Activated T-cell treated with anti-CD3 and anti-CD28 coated beads for 48 hours (primary cell): ENCODE measurements at places on chromosomes 4 and X.
A peak's percentile ranks its signal among the peaks of the same experiment; 100 is the strongest.

- DNase-seq, result no peak
Measured at GRCh38 chr4:150098214-150098613, 20.0 kb downstream of the DCLK2 start.

DNA sequence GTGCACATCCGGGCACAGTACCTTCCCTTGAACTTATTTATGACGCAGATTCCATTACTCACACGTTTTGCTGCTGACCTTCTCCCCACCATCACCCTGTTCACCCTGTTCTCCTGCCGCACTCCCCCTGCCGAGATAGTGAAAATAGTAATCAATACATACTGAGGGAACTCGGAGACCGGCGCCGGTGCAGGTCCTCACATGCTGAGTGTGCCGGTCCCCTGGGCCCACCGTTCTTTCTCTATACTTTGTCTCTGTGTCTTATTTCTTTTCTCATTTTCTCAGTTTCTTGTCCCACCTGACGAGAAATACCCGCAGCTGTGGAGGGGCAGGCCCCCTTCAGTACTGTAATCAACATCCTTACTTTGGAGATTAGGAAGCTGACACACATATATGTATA is 1337.1 kb upstream of the PABPC4L start:
- DNase-seq, result no peak

DNA sequence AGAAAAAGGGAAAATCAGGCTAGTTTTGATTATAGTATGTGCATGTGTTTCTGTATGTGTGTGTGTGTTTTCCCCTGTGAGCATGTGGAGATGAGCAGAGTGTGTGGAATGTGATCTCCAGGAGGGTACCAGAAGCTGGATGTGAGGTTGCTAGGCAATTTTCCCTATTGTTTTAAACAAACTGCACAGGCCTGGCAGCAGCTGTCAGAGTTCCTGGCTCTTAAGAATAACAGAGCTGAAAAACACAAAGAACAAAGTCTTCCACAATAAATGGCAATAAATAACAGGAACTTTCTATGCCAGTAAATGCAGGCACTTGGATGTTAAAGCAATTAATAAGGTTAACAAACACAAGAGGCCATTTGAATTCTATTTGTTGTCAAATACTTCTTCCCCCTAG is 344.6 kb upstream of the CTSO start:
- DNase-seq, result no peak

- DNase-seq, result no peak
Measured at GRCh38 chrX:153853180-153853901, 23.0 kb upstream of the PDZD4 start.

- no peak for DNase-seq
Measured at GRCh38 chr4:172481802-172482508, 668.8 kb downstream of the GALNTL6 start.

DNA sequence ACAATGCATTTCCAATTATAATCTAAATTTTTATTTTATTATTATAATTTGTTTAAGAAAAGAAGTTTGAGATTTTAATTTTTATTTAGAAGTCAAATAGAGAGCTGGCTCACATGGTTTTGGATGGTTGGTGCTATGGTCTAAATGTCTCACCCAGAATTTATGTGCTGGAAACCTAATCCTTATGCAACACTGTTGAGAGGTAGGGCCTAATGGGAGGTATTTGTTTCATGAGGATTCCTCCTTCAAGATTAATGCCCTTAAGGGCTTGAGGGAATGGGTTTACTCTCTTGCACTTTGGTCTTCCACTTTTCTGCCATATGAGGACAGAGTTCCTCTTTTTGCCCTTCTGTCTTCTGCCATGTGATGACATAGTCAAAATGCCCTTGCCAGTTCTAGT is 960.5 kb upstream of the IGFBP7 start:
- no peak for DNase-seq

DNA sequence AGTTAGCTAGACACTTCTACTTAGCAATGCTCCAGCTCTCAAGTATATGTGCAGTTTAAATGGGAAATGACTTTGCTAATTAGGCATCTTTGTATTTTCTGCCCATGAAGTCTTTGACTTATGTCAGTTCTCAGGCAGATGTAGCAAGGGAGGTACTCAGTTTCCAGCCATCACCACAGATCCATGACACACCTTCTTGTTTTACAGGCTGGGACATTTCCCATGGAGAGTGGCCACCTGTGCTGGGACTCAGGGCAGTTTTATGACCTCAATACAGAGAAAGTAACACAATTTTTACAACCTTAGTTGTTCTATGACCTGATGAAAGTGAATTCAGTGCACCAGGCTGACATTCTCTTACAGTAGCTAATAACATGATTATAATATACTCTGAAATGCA is 280.7 kb upstream of the GK2 start:
- no peak for DNase-seq

DNA sequence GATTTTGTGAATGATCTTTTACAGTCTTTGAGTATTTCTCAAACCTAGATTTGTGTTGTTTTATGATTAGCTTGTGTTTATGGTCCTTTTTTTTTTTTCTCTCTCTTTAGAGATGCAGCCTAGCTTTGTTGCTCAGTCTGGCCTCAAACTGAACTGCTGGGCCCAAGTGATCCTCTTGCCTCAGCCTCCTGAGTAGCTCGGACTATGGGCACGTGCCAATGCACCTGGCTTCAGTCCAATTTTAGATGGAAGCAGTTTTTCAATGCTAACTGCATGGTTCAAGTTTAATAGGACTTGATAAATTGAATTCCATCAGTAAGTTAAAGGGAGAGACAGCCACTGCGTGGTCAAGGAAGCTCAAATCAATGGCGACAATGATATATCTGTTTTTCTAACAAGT is 3.8 kb upstream of the FGG start:
- DNase-seq, result no peak

DNA sequence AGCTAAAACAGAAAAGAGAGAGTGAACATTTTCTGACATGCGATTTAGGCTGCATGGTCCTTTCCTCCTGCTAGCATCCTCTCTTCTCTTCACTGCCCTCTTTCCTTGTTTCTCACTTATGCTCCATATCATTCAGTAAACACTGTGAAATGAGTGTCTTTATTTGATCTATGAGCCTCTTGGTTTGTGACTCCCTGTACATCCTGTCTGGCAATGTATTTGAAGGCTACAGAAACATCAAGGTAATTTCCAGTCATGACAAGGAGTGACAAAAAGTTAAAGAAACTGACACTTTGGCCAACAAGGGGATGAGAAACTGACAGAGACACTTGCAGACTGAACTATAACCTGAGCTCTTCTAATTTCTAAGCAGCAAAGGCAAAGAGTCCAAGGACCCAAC is 8.7 kb downstream of the FTHL17 start:
- no peak for DNase-seq

DNA sequence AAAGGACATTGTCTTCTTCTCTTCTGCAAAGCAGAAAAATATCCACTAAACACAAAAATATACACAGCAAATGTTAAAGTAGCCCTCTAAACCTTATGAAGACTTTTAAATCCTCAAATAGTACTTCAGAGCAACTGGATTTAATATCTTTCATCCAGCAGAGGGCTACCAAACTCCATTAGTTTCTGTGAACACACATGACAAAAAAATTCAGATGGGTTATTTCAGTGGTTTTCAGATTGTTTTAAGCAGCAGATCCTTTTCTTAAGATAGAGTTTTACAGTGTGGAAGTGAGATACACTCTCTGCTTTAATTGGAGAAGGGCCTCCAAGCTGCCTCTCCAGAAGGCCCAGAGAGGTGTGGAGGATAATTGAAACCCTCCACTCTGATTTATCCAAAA is 56.7 kb downstream of the ANK2 start:
- no peak for DNase-seq

- DNase-seq, result peak; percentile 52
Measured at GRCh38 chr4:40916880-40917279, 167.1 kb downstream of the NSUN7 start.

DNA sequence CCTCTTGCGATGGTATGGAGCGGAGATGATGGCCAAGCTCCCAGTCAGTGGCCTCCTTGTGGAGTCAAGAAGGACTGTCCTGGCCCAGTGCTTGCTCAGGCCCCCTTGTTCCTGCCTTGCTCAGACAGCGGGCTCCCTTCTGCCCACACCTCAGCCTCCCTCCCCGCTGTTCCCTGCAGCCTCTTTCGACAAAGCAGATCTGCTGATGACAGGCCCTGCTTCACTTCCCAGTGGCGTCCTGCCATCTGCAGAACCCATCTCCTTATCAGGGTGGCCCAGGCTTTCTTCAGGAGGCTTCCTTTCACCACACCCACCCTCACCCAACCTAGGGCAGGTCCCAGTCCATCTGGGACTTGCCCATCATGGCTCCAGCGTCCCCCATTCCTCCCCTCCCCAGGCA is 80.0 kb downstream of the CLDN34 start:
- DNase-seq, result no peak

DNA sequence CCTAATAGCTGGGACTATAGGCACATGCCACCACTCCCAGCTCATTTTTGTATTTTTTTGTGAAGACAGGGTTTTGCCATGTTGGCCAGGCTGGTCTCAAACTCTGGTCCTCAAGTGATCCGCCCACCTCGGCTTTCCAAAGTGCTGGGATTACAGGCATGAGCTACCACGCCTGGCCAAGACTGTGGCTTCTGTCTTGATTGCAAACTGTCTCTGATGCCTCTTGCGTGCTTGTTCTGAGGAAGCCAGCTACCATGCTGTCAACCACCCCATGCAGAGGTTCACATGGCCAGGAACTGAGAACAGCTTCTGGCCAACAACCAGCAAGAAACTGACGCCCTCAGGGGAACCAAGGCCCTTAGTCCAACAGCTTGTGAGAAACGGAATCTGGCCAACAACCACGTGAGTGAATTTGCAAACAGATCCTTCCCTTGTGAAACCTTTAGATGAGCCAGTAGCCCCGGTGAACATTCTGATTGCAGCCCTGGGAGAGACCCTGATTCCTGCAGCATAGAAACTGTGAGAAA is 71.2 kb downstream of the SUPT20HL2 start:
- no peak for DNase-seq

- DNase-seq, result no peak
Measured at GRCh38 chr4:92231511-92231910, 72.3 kb upstream of the GRID2 start.

DNA sequence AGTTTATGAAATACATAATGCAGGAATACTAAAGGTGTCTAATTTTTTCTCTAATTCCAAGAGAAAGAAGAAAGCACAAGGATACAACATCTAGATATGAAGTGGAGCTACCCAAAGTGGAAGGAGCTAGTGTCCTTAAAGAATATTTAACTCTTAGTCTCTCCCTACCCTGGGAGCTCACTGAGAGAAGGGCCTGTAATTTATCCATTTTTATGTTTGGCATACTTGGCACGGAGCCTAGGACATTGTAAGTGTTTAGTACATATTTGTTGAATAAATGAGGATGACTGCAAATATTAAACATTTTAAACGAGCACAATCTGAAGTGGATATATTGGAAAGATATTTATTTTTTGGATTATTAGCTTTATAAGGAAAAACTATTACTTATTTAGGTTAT is 674.8 kb downstream of the IQCM start:
- DNase-seq, result no peak

DNA sequence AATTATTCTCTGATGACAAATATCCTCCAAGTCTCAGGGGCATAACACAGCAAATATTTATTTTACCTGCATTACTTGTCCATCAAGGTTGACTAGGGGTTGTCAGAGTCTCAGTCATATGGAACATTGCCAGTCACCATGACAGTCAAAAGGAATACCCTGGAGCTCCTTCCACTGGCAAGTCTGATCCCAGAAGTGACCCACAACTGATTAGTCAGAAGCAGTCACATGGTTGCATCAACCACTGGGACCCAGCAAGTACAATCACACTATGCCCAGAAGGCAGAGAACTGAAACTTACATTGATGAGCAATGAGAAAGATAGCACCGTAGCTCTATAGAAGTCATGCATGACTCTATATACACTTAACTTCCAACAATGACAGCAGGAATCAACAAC is 41.9 kb upstream of the SOD3 start:
- DNase-seq, result no peak

- no peak for DNase-seq
Measured at GRCh38 chr4:121958777-121959176, 6.9 kb upstream of the TRPC3 start.

GRCh38 chrX:139924696-139925095 is 8.2 kb downstream of the ATP11C start:
- DNase-seq, result no peak

GRCh38 chrX:154592505-154592904 is 7.6 kb downstream of the CTAG1A start:
- no peak for DNase-seq

DNA sequence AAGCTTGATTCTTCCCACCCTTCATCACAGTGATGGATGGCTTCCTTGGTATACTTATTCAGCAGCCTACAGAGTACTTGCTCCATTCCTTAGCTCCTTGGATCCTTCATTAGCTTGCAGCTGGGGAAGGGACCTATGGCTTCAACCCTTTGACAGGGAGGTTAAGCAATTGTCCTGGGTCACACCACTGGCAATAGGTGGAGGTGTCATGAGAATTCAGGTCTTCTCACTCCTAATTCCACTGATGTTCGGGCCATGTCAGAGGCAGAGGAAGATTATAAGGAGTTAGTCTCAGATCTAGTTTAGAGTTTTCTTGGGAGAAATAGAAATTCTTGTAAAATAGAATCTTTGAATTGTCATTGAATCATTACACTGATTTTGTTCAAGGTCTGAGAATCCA is 24.5 kb downstream of the EREG start:
- DNase-seq, result no peak

GRCh38 chr4:25253071-25253445 is 19.2 kb downstream of the PI4K2B start:
- no peak for DNase-seq

GRCh38 chr4:108058685-108059440 is 69.2 kb downstream of the HADH start:
- DNase-seq, result no peak

- DNase-seq, result no peak
Measured at GRCh38 chr4:156118507-156119220, 165.0 kb upstream of the CTSO start.

DNA sequence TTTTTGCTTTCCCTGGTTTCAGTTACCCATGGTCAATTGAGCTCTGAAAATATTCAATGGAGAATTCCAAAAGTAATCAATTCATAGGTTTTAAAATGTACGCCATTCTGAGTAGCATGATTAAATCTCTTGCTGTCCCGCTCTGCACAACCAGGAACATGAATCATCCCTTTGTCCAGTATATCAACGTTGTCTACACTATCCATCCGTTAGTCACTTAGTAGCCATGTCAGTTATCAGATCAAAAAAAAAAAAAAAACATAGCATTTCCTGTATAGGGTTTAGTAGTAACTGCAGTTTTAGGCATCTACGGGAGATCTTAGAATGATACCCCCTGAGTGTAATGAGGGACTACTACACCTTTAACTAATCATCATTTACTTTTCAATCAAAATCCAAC is 15.1 kb downstream of the LAMP2 start:
- DNase-seq, result no peak

DNA sequence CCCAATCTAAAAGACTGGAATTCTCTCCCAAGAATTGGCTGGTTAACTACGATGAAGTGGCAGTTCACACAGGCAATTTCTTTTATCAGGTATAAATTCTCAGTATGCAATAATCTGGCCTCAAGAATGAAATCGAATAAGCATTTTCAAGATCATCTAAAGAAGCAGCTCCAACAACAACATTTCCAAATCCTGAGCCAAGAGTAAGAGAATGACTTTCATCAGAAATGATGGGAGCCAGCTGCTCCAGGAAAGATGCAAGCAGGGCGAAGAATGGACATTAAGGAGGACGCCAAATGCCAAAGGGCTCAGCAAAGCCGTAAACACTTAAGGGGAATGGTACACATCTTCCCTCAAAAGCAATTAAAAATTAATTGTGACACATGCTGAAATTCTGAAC is 12.0 kb downstream of the ADAMTS3 start:
- no peak for DNase-seq
